ENCODE measurements at places on chromosomes 3 and 15. TPM values are rescaled to one million over a fixed set of nuclear protein-coding genes. Genes with fewer than 3 reads are reported as not detected.

- peak; percentile 57 for DNase-seq
These were observed 1161.4 kb downstream of the SI start for GRCh38 chr3:163916596-163917560.

DNA sequence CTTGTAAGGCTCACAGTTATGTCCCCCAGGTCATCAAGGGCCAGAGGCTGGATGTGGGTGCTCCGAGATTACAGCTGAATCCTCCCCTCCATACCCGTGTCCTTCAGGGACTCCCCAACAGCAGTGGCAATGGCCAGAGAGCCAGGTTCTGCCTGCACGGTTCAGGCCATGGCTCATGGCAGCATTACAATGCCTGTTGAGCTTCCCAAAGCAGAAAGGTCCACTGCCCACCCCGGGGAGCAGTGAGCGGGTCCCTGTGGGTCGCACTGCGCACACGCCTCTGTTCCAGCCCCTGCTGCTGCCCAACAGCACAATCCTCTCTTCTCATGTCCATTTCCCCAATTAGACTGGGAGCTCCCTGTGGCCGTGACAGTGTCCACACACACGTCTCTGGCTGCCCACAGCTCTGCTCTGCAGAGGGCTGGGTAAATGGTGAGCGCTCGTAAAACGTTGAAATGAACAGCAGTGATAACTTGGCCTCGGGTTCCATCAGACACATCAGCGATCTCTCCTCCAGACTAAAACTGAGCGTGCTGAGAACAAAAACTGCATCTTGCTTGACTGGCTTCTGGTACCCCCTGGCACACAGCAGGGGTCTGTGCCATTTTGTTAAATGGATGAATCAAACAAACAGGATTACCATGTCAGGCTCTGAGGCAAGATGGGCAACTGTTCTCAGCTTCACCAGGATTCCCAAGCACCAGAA, 80.4 kb downstream of the VGLL4 start:
- DNase-seq: no peak

Gene SCAANT1
- not detected for total RNA-seq

- DNase-seq: no peak
These were observed 107.0 kb upstream of the SPRED1 start for GRCh38 chr15:38145651-38146111.

Gene LEKR1
- 5.1 TPM for total RNA-seq

Gene ALPK3
- 4.6 TPM for total RNA-seq

Gene ZNF502
- total RNA-seq: 1.8 TPM

DNA sequence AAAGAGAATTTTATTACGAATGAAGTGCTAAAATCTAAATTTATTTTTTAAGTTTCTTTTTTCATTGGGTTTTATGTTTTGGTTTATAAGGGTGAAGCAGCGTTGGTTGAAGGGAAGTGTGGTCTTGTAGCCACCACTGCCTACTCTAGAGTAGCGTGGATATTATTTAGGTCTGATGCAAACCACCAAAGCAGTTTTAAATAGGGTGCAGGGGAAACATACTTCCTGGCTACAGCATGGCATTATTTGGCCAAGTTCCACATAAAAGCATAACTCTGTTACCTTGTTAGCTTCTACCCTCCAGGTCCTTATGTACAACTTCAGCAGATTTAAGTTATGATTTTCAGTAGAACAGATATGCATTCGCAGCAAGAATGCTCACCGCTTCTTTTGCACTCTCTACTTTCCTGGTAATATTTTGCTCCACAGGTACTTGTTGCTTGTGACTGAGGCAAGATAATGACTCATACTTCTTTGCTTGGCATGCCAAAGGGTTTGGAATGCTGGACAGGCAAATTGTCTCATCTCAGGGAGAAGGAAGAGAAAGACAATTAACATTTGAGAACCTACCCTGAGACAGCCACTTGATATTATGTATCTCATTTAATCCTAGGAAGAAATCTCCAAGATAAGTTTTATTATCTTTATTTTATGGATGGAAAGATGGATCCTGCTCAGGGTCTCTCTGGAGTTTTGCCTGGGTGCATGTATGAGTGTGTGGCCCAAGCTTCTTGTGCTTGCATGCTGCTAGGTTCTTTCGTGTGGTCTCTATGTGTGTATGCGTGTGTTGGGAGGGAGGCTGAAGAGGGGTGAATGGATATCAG, 5.4 kb downstream of the TGFBR2 start:
- no peak for DNase-seq

DNA sequence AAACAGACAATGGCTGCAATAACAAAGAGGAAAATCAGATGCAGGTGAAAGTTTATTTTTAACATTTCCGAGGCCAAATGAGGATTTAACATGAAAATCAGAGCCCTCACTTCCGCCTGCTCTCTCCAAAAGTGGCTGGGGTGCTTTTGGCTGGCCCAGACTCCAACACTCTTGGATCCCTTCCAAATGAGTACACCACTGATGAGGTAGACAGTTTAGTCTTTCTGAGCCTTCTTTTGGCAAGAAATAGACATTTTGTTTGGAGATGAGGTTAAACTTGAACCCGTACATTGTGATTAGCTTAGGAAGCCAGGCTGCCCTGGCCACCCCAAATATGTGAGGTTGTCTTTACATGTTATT, 51.0 kb upstream of the TRA2B start:
- DNase-seq: no peak

Gene ACAN
- total RNA-seq: not detected

- no peak for DNase-seq
These were observed 466.2 kb downstream of the EPHB1 start for GRCh38 chr3:135261214-135261775.

- DNase-seq: no peak
These were observed 3.4 kb downstream of the DUOXA2 start for GRCh38 chr15:45117308-45118130.

DNA sequence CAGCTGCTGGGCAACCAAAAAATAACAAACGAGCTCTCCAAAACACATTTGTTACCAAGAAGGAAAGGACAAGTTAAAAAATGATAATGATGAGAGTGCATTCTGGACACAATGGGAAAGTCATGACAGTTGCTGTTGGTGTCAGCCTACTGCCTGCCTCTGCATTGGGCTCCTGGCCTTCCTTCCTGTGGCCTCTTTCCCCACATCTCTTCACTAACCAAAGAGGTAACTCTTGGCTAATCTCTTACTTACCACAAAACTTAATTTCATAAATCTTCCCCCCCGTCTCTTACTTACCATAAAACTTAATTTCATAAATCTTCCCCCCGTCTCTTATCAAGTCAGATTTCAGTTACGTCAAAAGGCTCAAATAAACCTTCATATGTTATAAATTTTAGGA, 58.6 kb downstream of the AGTR1 start:
- no peak for DNase-seq

DNA sequence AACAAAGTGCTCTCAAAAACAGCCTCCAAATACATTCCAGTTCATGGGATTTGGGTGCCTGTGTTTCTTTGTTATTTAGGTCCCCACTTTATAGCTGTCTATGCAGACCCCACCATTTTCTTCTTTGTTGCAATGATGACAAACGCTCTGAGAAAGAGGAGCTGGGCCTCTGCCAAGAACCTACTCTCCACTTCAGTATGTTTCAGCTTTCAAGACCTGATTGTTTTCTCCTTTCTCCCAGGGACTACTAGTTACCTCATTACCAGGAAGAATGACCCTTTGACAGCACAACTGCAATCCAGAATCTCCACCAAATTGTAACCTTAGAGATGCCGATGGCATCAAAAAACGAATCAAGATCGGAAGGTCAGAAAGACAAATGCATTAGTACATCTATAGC, 236.8 kb downstream of the MEIS2 start:
- DNase-seq: no peak

Gene SERPINI1
- 2.2 TPM for total RNA-seq

- DNase-seq: peak; percentile 6
These were observed 48.5 kb upstream of the CCDC174 start for GRCh38 chr3:14602804-14603644.

GRCh38 chr3:61168286-61168685, 83.0 kb downstream of the FHIT start:
- no peak for DNase-seq

Gene PRSS50
- total RNA-seq: not detected

- DNase-seq: no peak
These were observed 297.5 kb upstream of the DPH6 start for GRCh38 chr15:35843498-35843897.

DNA sequence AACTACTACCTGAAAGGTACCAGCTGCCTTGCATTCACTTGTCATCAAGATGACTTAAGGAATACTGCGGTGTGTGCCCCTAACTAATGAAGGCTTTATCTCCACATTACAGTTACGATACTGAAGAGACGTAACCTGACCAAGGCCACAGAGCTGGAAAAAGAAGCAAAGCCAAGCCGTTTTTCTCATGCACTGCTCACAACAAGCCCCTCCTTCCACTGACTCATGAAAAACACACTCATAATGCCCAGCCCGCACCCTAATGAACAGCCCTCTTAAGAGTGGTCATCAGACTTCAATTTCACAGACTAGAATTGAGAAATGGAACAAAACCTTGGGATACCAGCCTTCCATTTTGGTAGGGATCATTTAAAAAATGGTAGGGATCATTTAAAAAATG, 11.6 kb downstream of the PSMD6 start:
- no peak for DNase-seq

Gene NOX5
- 0.20 TPM for total RNA-seq

DNA sequence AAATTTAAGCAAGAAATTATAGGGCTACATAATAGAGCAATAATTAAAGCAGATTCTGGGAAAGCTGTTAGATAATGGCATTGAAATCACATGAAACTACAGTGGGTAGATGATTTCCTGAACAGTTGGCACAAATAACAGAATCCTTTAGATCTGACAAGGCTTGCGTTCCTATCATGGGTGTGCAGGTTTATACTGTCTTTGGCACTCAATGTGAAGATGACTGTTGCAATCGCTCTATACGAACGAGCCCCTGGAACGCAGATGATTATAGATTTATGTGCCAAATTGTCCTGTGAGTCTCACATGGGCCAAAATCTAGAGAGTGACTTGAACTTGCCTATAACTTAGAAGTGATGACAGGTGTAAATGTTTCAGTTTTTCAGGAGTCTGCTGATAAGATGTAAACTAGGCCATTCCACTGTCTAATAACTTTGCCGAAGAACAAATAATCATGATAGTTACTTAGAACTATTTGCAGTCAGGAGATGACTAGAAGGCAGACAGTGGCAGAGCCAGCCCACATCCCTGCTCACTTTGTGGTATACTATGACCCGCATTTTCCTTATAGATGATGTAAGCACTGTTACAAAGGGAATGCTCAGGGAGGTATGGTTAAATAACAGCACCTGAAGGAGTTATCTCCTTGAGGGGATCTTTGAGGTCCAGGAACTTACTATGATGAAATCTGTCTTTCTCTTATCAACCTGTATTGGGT, 30.5 kb upstream of the TRPC1 start:
- DNase-seq: no peak

GRCh38 chr3:25775936-25776335, 7.3 kb downstream of the NGLY1 start:
- no peak for DNase-seq

DNA sequence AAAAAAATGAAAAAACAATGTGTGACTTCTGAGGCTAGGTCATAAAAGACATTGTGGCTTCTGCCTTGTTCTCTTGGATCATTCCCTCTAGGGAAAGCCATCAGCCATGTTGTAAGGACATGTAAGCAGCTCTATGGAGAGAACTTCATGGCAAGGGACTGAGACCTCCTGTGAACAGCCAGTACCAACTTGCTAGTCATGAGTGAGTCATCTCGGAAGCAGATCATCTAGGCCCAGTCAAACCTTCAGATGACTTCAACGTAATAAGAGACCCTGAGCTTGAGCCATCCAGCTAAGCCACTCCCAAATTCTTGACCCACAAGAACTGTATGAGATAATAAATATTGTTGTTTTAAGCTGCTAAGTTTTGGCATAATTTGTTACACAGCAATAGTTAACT, 4.9 kb downstream of the MON1A start:
- peak; percentile 15 for DNase-seq

GRCh38 chr3:42394579-42395288, 15.7 kb downstream of the LYZL4 start:
- DNase-seq: peak; percentile 5

Gene PP2D1
- total RNA-seq: not detected

Gene CNTN3
- total RNA-seq: not detected

Gene MINAR1
- 2.2 TPM for total RNA-seq

- no peak for DNase-seq
These were observed 58.7 kb downstream of the BOC start for GRCh38 chr3:113270068-113270467.

GRCh38 chr3:17979911-17980310, 237.5 kb upstream of the TBC1D5 start:
- DNase-seq: no peak

Gene DAZL
- not detected for total RNA-seq

Gene LCTL
- total RNA-seq: not detected

Gene AP2M1
- 401 TPM for total RNA-seq

DNA sequence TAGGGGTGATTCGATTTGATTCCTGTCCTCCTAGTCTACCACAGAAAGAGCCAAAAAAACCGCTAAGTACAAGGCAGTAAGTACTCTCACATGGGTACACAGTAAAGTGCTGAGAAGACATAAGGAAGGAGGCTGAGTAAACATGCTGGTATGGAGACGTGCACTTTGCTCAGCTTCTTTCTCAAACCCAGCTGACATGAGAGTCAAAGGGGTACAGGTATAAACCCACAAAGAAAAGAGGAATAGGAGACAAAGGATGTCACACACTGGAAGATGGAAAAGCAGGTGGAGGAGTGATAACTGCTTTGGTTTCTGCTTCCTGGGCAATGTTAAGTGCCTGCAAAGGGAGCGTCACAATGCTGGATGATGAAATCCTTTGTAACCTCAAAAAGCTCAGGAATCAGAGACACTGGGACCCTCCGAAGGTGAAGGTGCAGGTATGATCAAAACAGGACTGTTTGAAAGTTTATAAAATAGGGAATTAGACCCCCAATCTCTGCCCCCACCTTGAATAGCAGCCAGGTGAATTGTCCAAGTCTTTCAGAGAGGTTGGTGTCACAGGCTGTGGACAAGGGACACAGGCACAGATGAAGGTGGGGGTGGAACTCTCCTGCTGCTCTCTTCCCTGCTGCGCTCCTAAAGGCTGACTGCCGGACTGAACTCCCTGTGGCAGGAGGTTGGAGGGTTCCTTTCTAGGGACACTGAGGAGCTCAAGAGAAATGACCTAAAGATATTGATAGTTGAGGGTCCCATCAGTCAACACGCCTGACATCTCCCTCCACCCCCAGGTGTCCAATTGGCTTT, 101.8 kb downstream of the RAB11A start:
- no peak for DNase-seq

Gene SLC6A1
- total RNA-seq: not detected

DNA sequence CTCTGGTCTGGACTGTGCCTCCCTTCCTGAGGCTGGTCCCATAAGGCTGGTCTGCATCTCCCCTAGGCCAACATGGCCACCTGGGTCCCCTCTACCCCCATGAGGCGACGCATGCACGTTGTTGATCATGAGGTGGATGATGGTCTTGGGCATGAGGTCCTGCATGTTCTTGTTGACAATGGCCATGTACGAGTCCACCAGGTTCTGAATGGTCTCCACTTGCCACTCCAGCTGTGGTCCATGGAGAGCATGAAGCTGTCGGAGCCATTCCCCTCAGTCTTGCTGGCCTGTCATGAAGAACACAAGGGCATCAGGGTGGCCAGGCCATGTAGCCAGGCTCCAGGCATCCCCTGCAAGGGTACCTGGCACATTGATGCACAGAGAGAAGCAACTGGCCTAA, 27.1 kb upstream of the CSPG4 start:
- no peak for DNase-seq

Gene FHIT
- 8.0 TPM for total RNA-seq

Measured in Calu3 (cell line).